Amygdala (tissue), 56 donors: ENCODE measurements at places on chromosomes 4 and X.

DNA sequence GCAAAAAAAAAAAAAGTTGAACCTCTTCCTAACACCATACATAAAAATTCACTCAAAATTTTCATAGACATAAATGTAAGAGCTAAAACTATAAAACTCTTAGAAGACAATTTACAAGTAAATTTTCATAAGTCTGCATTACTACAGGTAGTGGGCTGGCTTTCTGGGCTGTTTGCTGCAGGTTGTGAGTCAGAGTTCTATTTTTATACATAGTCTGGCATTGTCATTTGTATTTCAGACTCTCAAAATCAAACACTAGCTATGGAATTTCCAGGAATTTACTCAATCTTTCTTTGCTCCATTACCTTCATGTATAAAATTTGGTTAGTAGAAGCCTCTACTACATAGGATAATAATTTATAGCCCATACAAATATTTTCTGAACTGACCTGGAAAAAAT is 227.2 kb downstream of the COX18 start:
- no peak for DNase-seq

DNA sequence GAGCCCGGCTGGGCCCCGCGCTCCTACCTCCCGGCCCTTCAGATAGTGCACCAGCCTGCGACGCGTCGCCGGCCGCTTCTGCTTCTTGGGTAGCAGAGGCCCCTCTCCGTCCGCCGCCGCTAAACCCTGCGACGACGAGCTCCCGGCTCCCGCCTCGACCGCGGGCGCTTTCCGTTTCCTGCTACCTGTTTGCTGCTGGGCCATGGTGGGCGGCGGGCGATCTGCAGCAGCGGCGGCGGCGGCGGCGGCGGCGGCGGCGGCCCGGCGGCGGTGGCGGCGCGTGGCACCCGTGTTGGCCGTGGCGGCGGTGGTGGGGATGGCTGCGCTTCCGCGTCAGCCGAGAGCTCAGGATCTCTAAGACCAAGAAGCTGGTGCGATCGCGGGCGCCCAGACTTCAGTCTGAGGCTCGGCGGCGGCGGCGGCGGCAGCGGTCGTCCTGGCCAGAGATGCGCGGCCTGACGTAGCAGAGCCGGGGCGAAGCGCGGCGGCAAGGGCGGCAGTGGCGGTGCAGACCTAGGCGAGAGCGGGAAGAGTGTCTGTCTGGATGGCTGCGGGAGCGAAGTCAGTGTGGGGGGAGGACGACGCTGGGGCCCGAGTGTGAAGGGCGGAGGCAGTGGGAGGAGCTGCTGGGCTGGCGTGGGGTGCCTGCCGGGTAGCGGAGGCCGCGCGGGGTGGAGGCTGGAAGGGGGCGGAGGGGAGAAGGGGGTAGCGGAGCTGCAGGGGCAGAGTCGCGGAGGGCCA is at the start of gene DCAF12L2:
Gene DCAF12L2 (minus strand): TSS at position 569 of the 741 bp plus-strand sequence. CDS start 365 bp downstream, at position 204.
- DNase-seq = no peak

- no peak for DNase-seq
Observed at GRCh38 chr4:76584241-76585152, 149.5 kb downstream of the SHROOM3 start.

DNA sequence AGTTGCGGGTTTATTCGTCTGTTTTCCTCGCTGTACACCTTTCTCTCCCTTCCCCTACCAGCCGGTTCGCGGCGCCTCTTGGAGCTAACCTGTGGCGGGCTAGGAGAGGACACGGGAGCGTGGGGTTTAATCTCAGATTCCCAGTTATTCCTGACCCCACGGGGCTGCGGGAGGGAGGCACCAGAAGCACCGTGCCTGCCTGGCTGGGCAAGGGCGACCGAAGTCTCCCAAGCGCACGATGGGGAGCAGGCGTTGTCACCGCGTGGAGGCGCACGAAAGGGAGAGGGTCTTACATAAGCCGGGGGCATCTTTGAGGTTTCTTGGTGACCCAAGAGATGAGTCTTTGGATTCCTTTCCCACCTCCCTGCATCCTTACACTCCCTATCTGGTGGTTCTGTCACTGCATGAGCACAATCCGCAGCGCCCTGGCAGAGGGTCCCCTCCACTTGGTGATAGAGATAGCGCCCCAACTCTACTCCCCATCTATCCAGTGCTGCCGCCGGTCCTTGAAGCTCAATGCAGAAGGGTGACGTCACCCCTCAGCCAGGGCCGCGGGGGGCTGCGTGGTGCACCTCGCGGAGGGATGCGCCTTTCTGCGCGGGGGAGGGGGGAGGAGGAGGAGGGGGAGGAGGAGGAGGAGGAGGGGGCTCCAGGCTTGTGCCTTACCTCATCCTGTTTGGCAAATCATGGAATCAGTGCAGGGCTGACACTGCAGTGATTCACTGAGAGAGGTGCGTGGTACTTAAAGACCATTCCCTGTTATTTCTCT is 793 bp downstream of the TSPAN7 start:
- peak; percentile 14 for DNase-seq

DNA sequence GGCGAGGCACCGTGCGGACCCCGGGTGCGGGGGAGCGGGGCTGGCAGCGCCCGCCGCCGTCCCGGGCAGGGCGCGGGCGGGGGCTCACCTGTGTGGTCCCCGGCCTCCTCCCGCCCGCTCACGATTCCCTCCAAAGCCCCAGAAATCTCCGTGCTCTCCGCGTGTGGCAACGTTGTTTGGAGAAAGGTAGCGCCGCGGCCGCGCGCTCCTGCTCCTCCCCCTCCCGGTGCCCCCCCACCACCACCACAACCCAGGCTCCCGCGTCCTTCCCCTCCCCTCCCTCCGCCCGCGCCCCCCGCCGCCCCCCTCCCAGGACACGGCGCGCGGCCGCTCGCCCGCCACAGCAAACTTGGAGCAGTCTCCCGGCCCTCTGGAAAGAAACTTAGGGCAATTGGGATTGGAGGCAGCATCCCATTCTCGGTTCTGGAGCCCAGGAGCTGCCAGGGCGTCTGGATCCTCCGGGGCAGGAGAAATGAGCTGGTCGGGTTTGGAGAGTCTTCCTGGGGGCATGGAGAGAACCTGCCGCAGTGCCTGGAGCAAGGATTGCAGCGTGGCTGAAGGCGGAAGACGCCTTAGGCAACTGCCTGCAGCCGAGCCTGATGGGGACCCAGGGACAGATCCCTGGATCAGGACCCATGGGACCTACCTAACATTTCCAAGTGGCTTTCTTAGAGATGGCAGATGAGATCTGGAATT is 855 bp downstream of the KLF3 start:
- DNase-seq = peak; percentile 43

DNA sequence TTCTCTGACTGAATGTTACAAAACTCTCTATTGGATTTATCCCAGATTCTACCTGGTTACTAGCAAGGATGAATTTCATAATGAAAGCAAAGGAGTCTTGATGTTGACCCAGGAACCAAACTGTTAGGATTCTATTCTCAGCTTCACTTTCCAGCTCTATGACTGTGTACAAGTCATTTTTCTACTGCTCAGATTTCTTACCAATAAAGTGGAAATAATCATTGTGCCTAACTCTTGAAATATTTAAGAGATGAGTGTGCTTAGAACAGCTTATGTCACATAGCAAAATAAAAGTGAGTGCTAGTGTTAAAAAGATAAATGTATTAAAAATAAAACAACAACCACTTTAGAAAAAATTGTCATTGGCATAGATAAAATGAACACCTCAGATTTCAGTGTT is 45.6 kb downstream of the EPHA5 start:
- no peak for DNase-seq

DNA sequence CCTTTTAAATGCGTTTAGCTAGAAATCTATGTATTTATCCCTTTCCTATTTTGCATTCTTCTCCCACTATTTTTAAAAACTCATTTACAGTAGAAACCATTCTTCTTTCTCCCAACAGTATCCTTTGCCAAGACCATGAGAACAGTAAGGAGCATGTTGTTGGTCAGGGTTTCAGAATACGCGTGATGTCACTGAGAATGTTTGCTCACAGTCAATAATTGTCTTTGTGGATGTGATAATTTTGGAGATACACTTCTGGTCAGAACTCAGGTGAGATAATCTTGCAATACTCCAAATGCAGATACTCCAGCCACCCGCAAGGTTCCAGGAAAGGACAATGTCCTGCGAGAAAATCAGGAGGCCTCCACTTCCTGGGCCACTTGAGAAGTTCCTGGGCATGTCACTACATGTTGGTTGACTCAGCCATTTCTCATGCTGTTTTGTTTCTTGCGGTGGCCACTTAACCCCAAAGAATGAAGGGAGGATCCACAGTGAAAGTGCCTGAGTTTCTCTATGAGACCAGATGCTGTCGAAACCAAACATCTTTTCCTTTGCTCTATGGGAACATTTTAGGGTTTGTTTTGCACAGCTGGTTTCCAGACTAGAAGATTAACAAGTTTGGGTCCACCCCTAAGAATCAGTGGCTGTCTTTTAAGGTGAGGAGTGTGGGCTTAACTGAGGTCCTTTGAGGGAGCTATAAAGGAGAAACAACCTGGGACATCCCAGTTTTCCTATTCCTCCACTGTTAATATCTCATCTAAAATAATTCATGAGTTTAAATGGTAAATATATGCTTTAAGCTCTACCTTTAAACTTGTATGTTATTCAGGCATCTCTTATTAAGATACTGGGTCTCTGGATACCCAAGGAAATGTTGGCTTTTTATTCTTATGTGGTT is 116.0 kb downstream of the SOWAHB start:
- no peak for DNase-seq

- DNase-seq = no peak
Observed at GRCh38 chrX:128759177-128759576, 707.0 kb upstream of the ACTRT1 start.

DNA sequence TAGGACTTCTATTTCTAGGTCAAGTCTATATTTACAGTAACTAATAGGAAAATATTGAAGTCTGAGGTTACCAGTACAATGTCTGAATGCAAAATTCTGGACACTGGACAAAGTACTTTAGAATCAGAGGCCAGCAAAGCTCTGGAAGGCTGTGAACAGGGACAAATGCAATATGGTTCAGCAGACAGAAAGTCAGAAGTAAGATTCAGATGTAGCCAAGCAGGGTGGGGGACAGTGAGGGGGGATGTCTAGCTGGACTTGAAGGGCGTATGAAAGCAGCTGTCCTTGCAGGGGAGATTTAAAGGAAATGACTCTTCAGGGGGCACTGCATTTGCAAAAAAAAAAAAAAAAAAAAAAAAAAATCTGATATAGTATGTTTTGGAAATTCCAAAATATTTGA is 2.9 kb downstream of the SORBS2 start:
- no peak for DNase-seq

- no peak for DNase-seq
Observed at GRCh38 chr4:38034986-38035882, 75.0 kb downstream of the PTTG2 start.

- no peak for DNase-seq
Observed at GRCh38 chrX:50881028-50881427, 29.5 kb upstream of the BMP15 start.

DNA sequence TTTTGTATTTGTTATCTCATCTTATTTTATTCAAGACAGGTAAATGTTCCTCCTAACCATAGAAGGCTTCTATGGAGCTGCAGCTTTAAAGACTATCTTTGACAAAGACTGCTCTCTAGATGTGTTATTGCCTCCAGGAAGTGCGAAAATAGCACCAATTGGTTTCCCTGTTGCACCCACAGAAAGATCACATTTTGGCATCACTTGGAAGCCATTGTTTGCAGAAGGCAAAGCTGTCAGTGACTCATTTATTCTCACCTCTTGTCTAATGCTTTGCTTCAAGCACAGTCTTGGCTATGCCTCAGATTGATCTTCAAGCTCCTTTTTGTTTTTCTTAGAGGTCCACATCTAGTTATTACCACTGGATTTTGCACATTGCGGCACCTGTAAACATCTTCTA is 150.3 kb downstream of the PCDH7 start:
- no peak for DNase-seq

DNA sequence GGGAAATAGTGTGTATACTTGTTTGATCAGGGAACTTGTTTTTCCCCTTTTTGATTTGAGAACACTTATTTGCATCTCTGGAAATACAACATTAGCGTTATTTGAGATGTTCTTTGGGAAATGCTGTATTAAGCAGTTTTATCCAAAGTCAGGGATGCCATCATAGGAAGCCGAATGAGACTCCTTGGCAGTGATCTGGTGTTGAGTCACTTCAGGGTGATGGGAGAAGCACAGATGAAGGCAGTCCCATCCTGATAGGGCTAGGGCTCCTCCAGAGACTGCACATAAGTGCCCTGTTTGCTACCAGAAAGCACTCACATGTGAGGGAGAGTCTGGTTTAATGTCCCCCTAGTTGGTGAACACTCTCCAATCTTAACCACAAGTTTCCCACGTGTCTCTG is 62.3 kb downstream of the IL1RAPL1 start:
- DNase-seq = no peak

DNA sequence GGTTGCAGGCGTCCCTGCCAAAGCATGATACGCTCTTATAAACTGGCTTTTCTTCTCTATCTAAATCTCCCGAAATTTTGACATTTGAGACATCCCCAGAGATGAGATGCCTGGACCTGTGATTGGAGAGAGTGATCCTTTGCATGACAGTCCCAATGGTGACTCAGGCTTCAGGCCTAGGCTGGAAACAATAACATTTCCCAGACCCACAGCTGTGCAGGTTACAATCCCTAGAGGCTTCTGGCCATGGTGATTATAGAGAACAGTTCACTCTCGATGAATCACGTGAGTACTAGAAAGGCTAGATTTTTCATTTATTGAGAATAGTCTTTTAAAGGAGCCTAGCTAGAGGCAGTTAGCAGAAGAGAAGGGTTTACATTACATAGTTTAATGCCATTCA is 75.9 kb downstream of the SPATA18 start:
- no peak for DNase-seq
